ENCODE measurements at places on chromosomes 3 and 15. TPM values are rescaled to one million over a fixed set of nuclear protein-coding genes. Genes with fewer than 3 reads are reported as not detected.
A peak's percentile ranks its signal among the peaks of the same experiment; 100 is the strongest.

GRCh38 chr15:78714890-78715289, 73.9 kb upstream of the CHRNB4 start:
- DNase-seq, result no peak

- DNase-seq, result no peak
Measured at GRCh38 chr15:49686599-49686998, 65.8 kb downstream of the DTWD1 start.

TMC3 gene
- not detected for total RNA-seq

FRMD5 gene
- 0.13 TPM for total RNA-seq

LAMB2 gene
- total RNA-seq, result 564 TPM

- no peak for DNase-seq
Measured at GRCh38 chr3:8625991-8626390, 18.6 kb downstream of the SSUH2 start.

DNA sequence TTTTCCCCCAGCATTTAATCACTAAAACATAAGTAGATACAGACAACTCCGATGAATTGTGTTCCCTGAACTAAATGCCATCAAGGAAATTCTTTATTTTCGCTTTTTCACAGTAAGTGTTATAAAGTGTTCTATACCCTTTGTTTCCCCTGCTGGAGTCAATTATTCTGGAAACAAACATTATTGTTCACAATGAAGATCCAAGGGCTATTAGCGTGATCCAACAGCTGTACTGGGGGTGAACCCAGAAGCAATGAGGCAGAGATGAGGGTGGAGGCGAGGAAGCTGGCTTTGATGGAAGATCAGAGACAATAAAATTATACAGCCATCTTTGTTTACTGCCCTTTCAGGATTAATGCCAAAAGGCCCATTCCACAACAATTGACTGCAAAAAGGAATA, 250.3 kb upstream of the IGF1R start:
- DNase-seq, result no peak

AEN gene
- total RNA-seq, result 7.6 TPM

GALNT15 gene
- 211 TPM for total RNA-seq

DNA sequence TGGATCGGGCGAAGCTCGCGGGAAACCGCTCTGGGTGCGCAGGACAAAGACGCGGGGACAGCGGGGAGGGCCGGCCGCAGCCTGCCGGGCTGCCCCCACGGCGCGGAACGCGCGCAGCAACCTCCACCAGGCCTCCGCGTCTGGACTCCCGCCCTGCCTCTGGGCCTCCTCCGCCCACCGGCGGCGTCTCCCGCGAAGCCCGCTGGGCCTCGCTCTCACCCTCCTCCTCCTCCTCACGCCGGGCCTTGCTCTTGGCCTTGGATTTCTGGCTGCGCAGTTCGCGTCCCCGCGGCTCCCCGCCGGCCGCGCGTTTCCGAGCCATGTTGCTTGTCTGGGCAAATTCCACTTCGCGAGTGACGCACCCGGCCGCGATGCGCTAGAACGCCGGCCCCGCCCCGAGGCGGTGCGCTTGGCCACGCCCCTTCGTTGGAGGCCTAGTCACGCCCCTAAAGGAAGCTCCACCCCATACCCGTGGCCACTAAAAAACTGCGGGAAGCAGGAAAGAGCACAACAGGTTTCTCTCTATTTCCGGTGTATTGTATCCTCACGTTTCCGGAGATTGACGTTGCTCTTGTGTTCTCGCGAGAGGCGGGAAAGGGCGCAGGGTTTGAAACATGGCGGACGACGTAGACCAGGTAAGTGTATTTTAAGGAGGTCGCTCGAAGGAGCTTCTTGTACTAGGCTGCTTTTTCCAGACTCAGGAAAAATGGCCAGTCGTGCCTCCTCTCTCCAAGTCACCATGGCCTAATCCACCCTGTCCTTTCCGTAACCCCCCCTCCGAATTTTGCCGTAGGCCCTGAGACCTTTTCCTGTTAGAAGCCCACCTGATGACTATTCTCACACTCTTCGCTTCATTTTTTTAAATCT, at the start of the genes LSM3 and XPC:
LSM3 (plus strand) TSS at position 571 of the 867 bp plus-strand sequence; CDS start at position 615, 44 bp downstream.
XPC (minus strand) TSS at position 355 of the 867 bp plus-strand sequence; CDS start at position 322, 33 bp downstream.
- DNase-seq, result peak; percentile 97

DNA sequence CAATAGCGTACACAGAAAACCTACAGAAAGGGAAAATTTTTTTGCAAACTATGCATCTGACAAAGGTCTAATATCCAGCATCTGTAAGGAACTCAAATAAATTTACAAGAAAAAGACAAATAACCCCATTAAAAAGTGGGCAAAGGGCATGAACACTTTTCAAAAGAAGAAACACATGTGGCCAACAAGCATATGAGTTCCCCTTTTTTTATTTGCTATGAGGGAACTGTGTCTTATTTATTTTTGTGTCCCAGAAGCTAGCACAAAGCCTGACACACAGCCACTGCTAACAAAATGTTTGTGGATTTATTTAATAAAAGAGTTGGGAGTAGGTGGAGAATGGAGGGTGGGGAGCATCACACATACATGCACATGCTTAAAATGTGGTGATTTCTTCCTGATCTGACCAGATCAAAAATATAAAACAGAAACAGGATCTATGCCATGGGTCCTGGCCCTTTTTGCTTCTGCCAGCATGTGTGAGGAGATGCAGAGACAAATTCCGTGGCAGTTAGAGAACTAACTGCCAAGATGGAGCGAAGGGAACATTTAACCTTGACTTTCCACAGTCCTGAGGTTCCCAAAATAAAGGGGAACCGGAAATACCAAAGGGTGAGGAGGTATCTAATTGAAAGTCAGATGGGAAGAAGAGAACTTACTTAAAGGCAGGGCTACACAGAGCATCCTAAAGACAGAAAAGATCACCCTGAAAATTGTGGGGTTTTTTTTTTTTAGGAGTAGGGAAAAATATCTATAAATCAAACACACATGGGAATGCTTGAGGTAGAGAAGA, at the start of gene TMEM202:
TMEM202 (plus strand) TSS at position 510 of the 793 bp plus-strand sequence; CDS start at position 532, 22 bp downstream.
- no peak for DNase-seq

DNA sequence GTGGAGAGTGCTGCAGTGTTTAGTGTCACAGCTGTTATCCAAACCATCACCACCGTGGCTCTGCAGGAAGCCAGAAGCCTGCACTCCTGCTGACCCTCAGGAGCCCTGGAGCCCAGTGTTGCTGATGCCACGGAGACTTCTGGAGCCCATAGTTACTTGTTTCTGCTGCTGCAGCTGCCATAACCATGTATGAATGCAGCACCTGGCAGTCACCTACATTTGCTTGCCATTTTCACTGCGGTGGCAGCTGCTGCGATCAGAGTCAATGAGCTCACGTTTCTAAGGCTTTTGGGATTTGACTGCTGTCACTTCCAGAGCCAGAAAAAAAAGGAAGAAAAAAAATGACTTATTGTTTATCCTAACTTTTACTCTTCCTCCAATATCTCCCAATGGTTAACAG, 299.2 kb upstream of the THRB start:
- DNase-seq, result no peak

EPHA6 gene
- 5.0 TPM for total RNA-seq

DNA sequence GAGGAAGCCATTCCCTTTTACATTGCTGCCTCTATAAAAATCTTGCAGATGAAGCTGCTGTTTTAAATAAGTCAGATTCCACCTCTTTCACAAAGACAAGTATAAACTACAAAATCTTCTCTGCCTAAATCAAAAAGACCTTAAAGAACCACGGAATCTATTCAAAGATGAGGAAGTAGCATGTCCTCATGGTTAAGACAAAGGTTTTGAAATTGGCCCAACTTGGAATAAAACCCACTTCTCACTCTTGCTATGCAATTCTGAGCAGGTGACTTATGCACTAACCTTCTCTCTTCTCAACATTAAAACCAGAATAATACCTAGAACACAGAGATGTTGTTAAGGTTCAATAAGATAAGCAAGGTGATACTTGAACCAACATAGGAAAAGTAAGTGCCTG, 97.6 kb downstream of the FOXP1 start:
- no peak for DNase-seq

DNA sequence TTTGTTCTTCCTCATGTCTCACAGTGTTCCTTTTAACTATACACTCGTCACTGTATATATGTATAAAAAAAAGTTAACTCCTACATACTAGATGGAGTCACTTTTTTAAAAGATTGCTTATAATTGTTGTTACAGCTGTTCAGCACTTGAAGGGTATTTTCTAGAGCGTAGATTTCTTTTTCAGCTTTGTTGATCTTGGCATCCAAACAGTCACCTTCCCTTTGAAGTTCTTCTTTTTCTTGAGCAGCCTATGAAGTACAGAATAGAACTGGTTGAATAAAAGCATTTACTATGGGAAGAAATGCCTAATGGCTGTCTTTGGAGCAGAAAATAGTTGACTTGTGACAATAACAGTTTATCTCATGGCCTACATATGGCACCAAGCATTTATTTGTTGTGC, 17.8 kb downstream of the TTC14 start:
- DNase-seq, result no peak

NOX5 gene
- 0.28 TPM for total RNA-seq

DNA sequence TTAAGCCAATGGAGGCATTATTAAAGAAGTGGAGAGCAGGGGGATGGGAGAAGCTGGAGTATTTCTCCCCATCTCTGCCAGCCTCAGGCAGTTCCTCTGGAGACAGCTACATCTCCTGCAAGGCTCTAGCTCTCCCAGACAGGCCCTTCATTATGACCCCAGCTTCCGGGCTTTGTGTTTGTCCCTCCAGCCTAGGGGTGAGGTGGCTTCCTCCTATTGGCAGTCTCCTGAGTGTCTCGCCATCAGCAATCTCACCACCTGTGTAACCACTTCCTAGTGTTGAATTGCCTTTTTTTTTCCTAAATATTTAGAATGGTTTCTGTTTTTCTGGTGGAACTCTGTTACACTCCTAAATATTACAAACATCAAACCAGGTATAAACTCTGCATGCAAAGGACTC, 122.3 kb downstream of the FAM174B start:
- DNase-seq, result no peak

LNP1 gene
- total RNA-seq, result 1.6 TPM

DNA sequence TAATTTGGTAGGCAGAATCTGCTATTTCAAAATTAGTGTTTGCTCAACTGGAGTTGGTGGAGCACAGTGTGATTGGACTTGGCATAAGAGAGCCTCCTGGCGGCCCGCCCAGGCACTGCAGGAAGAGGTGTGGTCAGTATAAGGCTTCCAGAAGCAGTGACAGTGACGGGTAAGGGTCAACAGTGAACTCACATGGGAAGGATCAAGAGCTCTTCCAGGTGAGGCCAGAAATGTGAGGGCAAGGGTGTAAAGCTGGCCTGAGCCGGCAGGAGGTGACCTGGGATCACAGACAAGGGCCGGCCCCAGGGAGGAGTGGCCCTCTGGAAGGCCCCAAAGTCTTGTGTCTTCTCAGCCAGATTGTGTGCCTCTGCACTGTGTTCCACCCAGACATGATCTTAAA, 93.2 kb upstream of the RNF7 start:
- DNase-seq, result peak; percentile 69

GRCh38 chr3:171173736-171174135, 147.2 kb upstream of the SLC2A2 start:
- no peak for DNase-seq

- DNase-seq, result no peak
Measured at GRCh38 chr3:122357828-122358702, 25.0 kb downstream of the MIX23 start.
